Dorsolateral prefrontal cortex (tissue), 122 donors: ENCODE measurements at places on chromosomes 16 and 17. TPM values are rescaled to one million over a fixed set of nuclear protein-coding genes. Genes with fewer than 3 reads are reported as not detected.

TPSG1 gene
- total RNA-seq, result not detected

GPRC5C gene
- 7.7 TPM for total RNA-seq

SLC12A3 gene
- 0.42 TPM for total RNA-seq

PSMD11 gene
- total RNA-seq, result 89.1 TPM

LLGL2 gene
- 9.0 TPM for total RNA-seq

NUTF2 gene
- total RNA-seq, result 75.9 TPM

LGALS9B gene
- not detected for total RNA-seq

CCL16 gene
- total RNA-seq, result not detected

PFAS gene
- 35.3 TPM for total RNA-seq

RNF222 gene
- not detected for total RNA-seq

HAP1 gene
- 19.5 TPM for total RNA-seq

KRTAP17-1 gene
- not detected for total RNA-seq

NPIPA5 gene
- 44.6 TPM for total RNA-seq

ADGRG1 gene
- 116 TPM for total RNA-seq

CFAP119 gene
- 15.6 TPM for total RNA-seq
